ENCODE measurements at places on chromosomes 12 and 14. TPM values are rescaled to one million over a fixed set of nuclear protein-coding genes. Genes with fewer than 3 reads are reported as not detected.

UBR7 gene
- total RNA-seq, result 12.0 TPM

SLC38A1 gene
- 312 TPM for total RNA-seq

DHRS1 gene
- 47.6 TPM for total RNA-seq

TAOK3 gene
- 58.7 TPM for total RNA-seq

BCAT1 gene
- total RNA-seq, result 1.9 TPM

ARHGEF25 gene
- total RNA-seq, result 1.4 TPM

Measured in T-cell (primary cell).